Substantia nigra (tissue), 51 donors: ENCODE measurements at places on chromosomes 12 and 14.

GRCh38 chr12:45654002-45654665, 75.4 kb upstream of the ARID2 start:
- no peak for DNase-seq

- DNase-seq = no peak
These were observed 24.6 kb downstream of the PLXNC1 start for GRCh38 chr12:94172973-94173372.

DNA sequence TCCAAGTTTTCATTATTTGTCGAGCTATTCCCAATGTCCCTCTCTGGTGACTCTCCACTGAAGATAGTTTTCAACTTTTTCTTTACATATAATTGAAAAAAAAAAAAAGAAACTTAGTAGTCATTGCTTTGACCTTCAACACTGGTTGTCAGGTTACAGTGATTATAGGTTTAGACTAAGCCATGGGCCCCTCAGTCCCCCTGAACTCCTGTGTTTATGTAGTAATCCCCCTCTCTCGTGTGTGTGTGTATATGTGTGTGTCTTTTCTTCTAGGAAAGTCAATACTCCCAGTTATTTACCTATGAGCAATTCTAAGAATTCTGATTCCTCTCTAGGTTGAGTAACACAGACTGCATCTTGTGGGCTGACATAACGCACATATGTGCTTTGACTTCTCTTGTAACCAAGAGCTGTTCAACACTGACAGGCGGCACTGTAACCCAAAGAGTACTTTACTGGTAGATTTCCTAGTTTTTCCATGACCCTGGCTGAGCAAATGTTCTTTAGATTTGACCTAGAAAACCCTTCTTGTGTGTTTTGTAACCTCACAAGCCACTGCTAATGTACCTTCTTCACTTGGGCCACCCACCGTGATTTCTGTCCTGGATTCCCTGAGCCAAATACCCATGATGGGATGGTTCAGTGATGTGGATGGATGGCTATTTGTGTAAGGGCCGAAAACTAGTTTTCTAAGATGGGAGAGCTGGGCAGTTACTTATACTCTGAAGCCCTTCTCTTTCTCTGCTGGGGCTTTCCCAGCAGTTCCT, 15.0 kb upstream of the MANSC4 start:
- DNase-seq = no peak

- no peak for DNase-seq
These were observed 1.1 kb upstream of the ZNF219 start for GRCh38 chr14:21099596-21099985.

DNA sequence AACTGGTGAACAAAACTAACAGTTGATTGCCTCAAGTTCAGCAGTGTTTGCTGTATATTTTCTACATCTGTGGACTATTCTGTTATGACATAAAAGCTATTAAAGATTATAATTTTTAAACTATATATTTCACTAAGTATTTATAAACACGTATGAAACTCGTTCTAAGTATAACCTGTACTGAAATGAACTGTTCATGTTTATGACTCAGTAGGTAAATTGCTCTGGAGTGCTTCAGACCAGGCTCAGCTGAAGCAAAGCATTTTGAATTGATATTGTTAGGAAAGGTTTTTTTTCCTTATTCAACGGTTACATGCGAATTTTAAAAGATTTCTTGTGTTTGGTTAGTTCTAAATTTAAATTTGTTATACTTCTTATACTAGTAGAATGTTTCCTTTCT, 151.3 kb downstream of the RAD51B start:
- no peak for DNase-seq
